ENCODE measurements at places on chromosomes 6 and 20. TPM values are rescaled to one million over a fixed set of nuclear protein-coding genes. Genes with fewer than 3 reads are reported as not detected.

GRCh38 chr20:45347936-45348778, at the start of gene SDC4:
SDC4 (minus strand) TSS chr20:45348424; CDS start chr20:45348384, 40 bp downstream.
- DNase-seq, result peak; percentile 79

GRCh38 chr6:73774311-73774774, 78.3 kb downstream of the CD109 start:
- DNase-seq, result no peak

DNA sequence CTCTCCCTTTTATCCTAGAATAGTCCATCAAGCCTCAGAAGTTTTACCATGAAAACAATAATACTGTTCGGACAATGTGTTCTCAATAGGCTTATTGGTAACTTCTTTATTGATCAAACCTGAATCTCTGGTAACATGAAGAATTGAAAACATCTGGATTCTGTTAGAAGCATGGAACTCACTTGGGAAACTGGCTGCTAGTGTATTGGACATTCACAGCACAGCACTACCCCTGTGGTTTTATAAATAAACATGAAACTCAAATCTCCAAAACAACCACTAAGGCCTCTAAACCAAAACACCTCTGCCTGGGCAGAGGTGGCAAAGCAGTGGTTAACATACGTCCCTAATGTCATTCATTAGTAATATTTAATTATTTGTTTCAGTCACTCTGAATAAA, 157.6 kb upstream of the KCNQ5 start:
- DNase-seq, result no peak

DNA sequence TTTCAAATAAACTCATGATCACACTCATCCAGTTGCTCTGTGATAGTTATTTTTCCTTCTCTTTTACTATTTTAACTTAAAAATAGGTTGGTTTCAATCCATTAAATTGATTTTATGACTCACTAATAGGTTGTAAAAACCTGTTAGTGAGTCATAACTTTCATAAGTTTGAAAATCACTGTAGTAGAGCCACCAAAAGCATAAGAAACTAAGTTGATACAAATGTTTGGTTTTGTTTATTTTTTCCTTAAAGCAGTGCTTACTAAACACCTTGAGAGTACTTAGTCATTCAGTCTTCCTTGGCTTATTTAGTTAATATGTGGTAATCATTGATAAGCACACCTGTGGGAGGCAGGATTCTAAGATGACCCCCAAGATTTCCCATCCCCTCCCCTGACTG, 312.1 kb upstream of the MAN1A1 start:
- no peak for DNase-seq

DNA sequence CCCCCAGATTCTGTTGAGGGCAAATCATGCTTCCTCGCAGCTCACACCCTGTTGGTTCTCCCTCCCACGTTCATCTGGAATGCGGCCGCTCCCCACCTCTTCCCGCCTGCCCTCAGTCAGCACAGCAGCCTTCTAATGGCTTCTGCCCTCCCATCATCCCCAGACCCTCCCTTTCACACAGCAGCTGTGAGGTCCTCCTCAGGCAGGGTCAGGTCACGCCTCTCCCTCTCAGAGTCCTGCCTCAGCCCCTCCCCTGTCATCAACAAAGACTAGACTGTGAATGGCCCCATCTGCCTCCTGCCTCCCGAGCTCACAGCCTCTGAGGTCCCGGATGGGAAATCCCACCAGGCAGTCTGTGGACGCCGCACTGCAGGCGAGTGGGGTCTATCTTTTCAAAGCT, 7.9 kb upstream of the BHLHE23 start:
- DNase-seq, result no peak

- no peak for DNase-seq
These were observed 398.7 kb upstream of the MARCKS start for GRCh38 chr6:113458368-113459010.

DNA sequence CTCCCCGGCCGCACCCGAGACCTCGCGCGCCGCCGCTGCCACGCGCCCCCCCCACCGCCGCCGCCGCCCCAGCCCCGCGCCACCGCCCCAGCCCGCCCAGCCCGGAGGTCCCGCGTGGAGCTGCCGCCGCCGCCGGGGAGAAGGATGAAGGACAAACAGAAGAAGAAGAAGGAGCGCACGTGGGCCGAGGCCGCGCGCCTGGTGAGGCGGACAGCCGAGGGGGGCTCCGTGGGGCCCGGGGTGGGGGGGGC, 426 bp downstream of the ASXL1 start:
- DNase-seq, result no peak

DNA sequence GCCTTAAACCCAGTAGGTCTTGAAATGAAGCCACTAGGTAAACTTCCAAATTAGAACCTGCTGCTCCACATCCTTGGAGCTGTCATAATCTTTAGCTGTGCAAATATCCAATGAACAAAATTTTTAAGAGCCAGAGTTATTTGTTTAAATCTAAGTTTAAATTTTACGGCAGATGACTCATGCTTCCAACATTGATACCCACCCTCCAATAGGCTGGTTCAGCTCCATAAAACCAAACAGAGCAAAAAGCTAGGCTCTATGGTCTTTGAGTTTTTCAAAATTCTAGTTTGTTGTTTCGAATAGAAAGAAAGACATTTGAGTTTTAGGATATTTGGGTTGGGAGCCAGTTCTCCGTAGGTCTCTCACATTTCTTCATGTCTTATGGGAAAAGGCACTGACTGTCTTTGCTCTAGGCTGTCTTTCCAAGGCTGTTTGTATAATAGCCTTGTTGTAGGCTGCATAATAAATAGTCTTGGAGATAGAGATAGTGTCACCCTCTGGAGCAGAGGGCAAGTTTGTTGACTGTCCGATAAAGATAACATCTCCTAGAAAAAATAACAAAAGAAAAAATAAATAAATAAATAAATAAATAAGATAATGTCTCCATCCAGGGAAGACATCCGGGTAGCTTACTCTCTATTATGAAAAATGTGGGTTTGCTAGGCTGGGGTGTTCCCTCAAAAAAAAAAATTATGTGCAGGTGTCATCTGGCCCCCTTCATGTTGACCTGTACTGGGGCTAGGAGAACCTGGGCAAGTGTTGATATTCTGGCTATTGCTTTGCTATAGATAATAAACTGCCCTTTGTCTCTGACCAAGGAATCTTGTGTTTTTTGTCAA, 36.5 kb downstream of the SLC2A12 start:
- DNase-seq, result no peak

GRCh38 chr6:155778336-155778735, 322.7 kb upstream of the NOX3 start:
- DNase-seq, result no peak

The POU5F1 gene
- 0.76 TPM for total RNA-seq

The SIRPB2 gene
- total RNA-seq, result 8.2 TPM

The CLPSL2 gene
- total RNA-seq, result not detected

The SCRT2 gene
- total RNA-seq, result not detected

The PSORS1C2 gene
- total RNA-seq, result not detected

The TRERF1 gene
- total RNA-seq, result 7.0 TPM

The HLA-B gene
- total RNA-seq, result 990 TPM

All from sciatic nerve (tissue), 2 donors.